Hair follicular keratinocyte (primary cell): ENCODE measurements at places on chromosomes 16 and 17. TPM values are rescaled to one million over a fixed set of nuclear protein-coding genes. Genes with fewer than 3 reads are reported as not detected.

CCT6B gene
- 0.62 and 0.91 TPM in 2 replicates for total RNA-seq

KRTAP3-1 gene
- total RNA-seq: not detected in 2 replicates

OR2C1 gene
- total RNA-seq: not detected in 2 replicates

IL32 gene
- 6.5 and 25.3 TPM in 2 replicates for total RNA-seq

KREMEN2 gene
- total RNA-seq: 11.7 and 22.4 TPM in 2 replicates

MEIOC gene
- under 0.01 TPM in 1 of 2 replicates, not detected in the other for total RNA-seq

GFAP gene
- total RNA-seq: not detected in 2 replicates

HID1 gene
- total RNA-seq: 0.08 and 0.16 TPM in 2 replicates

CD300E gene
- not detected in 2 replicates for total RNA-seq

GNAO1 gene
- under 0.01 TPM in 1 of 2 replicates, not detected in the other for total RNA-seq

PLLP gene
- 9.0 and 12.4 TPM in 2 replicates for total RNA-seq

SENP3 gene
- 56.2 and 86.9 TPM in 2 replicates for total RNA-seq

PDIA2 gene
- total RNA-seq: 0.47 TPM in 1 of 2 replicates, not detected in the other

HLF gene
- total RNA-seq: not detected in 2 replicates

ZNF286A gene
- total RNA-seq: 31.2 and 44.0 TPM in 2 replicates
